Activated CD4-positive, alpha-beta T cell treated with anti-CD3 and anti-CD28 coated beads for 1 hour (primary cell): ENCODE measurements at places on chromosomes 6 and 20.

DNA sequence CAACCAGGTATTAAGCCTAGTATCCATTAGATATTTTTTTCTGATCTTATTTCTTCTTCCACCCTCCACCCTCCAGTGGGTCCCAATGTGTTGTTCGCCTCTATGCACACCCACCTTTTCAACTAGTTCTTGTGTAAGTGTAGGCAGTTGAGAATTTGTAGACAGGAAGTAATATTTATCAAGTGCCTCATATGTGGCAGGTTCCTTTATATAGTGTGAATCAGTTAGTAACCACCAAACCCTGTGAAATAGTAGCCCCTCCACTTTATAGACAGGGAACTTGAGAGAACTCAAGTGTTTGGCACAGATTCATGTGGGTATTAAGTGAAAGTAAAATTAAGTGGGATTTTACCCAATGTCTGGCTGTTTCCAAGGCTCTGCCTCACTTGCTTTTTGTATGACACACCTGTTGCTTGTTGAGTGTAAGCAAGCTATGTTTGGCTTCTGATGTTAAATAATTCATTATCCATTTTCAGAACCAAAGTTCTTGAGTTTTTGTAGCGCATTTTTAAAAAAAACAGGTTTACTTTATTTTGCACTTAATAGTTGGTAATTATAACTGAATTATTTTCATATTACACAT lies 24.8 kb downstream of the AFDN start:
- DNase-seq, result no peak

DNA sequence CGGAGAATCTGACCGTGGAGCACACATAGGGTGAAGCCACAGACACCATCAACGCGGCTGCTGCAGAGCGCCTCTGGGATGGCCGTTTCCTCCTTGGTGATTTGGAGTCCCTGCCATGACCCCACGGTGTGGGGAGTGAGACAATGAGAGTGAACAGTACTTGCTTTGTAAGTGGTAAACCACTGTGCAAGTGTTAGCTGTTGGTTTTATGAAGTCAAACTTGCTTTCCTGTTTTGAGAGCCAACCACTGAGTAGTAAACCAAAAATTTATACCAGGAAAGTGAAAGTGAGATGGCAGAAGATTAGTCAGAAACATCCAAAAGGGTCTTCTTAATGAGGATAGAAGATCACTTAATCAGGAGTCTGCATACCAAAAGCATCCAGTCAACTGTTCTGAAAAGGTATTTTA lies 160.7 kb downstream of the FOXC1 start:
- no peak for DNase-seq

DNA sequence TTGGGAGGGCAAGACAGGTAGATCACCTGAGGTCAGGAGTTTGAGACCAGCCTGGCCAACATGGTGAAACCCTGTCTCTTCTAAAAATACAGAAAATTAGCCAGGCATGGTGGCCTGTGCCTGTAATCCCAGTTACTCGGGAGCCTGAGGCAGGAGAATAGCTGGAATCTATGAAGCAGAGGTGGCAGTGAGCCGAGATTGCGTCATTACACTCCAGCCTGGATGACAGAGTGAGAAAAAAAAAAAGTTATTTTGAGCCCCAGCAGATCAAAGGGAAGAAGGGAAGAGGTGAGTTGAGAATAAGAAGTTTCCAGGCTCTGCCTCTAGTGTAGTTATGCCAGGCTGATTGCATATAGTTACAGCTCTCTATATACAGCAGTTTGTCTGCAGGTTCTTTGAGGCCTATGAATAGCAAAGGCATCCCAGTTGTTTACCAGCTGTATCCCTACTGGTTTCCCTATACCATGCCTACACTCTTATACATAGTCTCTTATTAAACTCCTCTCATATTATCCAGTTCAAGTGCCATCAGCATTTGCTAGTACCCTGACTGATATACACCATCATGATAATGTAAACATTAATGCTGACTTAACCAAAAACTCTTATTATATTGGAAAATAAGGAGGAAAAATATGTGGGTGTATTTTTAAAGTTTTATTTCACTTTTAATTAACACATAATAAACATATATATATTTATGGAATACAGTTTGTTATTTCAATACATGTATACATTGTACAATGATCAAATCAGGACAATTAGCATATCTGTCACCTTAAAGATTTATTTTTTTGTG lies 823.6 kb upstream of the ADGRB3 start:
- no peak for DNase-seq

DNA sequence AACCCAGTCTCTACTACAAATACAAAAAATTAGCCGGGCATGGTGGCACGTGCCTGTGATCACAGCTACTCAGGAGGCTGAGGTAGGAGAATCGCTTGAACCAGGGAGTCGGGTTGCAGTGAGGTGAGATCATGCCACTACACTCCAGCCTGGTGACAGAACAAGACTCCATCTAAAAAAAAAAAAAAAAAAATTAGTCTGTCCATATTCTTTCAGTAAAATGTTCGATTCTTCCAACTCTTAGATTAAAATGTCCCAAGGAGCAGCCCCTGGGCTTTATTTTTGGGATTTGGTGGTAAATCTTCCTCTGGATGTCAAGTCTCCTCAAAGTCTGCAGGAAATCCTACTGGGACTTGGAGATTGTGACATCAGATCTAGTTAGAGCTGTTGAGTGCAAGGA lies 101.0 kb upstream of the EEF1E1 start:
- no peak for DNase-seq

- no peak for DNase-seq
These were observed 119.3 kb downstream of the RNF144B start for GRCh38 chr6:18506382-18507017.

- DNase-seq, result no peak
These were observed 48.1 kb upstream of the CHRNA4 start for GRCh38 chr20:63409066-63409833.

GRCh38 chr6:7737867-7738266 lies 12.0 kb downstream of the BMP6 start:
- no peak for DNase-seq

DNA sequence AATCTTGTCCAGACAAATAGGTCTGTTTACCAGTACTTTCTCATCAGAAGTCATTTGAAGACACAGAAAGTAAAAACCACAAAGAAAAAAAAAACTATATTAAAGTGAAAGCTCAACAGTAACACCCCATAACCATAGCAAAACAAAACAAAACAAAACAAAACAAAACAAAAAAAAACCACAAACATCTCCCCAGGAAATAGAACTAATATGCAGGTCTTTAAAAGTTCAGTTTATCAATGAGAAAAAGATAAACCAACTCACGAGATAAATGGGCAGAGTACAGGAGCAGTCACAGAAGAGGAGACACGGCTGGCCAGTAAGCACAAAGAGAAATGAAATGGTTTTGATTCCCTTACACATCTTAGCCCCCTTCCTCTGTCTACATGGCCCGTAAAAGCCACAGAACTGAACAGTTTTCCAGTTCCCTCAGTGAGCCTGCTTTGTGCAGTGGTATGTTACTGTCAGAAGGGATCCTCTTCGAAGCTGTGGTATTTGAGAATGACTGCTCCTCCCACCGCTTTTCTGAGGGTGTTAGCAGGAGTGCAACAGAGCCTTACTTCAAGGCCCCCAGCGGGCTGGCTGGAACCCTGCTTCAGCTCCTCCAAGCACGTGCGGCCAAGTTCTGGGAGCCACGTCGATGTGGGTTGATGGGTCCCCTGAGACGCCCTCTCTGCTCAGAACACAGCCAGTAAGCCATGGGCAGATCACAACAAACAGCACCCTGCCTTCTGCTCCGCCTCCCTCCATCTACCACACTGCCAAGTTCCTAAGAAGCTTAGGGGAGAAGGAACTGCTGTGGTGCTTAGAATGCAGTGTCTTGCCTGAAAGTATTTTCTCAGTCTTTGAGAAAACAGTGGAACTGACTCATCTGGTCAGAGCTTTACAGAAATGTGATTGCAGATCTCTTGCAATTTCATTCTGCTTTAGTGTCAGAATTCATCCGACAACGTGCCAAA lies 14.0 kb downstream of the UST start:
- no peak for DNase-seq

DNA sequence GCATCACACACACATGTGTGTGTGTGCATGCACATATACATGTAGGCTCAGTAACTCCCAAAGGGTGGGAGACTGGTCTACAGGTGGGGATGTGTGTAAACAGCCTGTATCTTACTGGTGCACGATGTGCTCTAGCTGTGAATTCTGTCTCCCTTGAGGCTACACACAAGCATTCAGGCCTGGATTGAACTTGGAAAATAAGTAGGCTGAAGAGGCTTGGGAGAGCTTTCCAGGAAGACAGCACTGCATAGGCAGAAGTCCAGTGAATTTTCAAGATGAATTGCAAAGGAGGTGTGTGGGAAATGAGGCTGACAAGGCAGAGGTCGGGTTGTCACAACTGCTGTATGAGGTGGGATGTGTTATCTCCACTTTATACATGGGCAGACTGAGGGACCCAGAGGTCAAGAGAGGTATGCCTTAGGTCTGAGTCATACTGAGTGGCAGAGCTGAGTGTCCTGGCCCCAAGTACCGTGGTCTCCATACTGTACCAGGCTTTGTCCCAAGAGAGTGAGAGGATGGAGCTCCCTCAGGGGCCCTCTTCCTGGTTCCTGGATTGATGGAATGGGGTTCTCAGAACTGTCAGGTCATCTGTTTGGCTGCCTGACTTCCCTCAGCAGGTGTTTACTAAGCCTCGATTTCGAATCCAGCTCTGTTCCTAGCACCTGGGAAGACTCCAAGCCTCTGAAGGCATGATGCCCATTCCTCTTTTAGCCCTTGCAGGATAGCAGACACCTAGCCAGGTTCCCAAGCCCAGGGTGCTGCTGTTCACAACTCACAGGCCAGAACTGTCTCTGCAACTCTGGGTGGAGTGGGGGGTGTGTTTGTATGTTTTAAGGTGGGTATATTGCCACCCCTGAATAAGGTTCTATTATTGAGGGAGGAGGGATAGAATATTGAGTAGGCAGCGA lies 14.4 kb downstream of the SNPH start:
- DNase-seq, result no peak

- no peak for DNase-seq
These were observed 61.3 kb downstream of the HS3ST5 start for GRCh38 chr6:114281496-114281895.

- DNase-seq, result no peak
These were observed 306.3 kb downstream of the PRL start for GRCh38 chr6:21990577-21990976.

DNA sequence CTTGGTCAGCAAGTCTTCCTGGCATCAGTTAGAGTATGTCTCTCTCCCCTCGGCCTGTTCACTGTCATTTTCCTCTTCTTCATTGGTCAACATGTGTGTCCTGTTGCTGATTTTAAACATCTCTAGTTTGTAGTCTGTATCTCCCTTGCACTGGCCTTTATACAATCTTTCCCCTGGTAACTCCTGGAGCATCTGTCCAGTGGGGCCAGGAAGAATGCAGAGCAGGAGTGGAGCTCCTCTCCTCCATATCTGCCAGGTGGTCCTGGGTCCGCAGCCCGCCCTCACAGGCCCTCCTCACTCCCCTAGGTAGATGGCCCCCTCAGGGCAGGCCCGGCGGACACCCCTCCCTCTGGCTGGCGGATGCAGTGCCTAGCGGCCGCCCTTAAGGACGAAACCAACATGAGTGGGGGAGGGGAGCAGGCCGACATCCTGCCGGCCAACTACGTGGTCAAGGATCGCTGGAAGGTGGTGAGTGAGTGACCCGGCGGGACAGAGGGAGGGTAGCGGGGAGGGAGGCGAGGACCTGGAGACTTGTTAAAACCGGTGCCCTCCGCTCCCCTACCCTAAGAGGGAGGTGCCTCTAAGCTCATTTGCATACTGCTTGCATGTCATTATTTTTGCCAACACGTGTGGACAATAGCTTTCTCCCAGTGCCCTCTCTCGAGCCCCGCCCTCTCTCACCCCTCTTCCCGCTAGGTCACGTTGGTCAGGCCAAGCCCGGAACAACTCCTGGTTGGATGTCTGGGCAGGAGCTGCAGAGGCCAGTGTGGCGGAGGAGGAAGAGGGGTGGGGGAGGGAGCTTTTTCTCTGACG lies 3.2 kb downstream of the TTBK1 start:
- DNase-seq, result no peak

DNA sequence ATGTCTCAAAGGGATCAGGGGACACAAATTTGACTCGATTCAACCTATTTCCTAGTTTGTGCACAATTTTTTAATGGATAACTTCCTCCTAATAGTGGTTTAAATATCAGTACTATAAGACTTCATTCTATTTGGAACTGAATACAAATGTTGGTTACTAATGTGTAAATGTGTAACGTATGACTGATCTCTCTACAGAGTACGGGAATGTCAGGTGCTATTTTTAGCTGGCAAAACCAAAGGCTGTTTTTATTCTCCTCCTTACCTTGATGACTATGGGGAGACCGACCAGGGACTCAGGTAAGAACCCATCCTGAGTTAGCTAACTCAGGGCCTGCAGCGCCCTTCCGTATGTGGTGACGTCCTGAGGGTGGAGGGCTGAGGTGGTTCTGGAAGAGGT lies 33.0 kb downstream of the PRPH2 start:
- DNase-seq, result no peak

- DNase-seq, result no peak
These were observed 2.1 kb upstream of the PPP1R18 start for GRCh38 chr6:30688569-30688968.

DNA sequence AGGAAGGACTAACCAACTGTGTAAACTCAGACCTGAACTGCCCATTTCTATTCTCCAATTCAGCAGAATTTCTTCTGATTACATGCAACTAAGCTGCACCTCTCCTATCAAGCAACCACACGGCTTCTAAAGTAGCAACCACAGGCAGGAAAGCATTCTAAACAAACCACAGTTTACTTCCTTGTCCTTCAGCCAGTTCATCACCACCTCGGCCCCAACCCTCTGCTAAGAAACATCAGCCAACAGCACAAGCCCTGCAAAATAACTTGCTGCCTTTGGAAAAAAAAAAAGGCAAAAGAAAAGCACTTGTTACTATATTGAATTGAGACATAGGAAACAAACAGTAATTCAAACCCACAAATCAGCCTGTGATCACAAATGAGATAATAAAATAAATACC lies 140.3 kb downstream of the NFATC2 start:
- peak; percentile 31 for DNase-seq

- no peak for DNase-seq
These were observed 1277.2 kb upstream of the GJE1 start for GRCh38 chr6:140855520-140855919.
